ENCODE measurements at places on chromosomes 7 and 10.

DNA sequence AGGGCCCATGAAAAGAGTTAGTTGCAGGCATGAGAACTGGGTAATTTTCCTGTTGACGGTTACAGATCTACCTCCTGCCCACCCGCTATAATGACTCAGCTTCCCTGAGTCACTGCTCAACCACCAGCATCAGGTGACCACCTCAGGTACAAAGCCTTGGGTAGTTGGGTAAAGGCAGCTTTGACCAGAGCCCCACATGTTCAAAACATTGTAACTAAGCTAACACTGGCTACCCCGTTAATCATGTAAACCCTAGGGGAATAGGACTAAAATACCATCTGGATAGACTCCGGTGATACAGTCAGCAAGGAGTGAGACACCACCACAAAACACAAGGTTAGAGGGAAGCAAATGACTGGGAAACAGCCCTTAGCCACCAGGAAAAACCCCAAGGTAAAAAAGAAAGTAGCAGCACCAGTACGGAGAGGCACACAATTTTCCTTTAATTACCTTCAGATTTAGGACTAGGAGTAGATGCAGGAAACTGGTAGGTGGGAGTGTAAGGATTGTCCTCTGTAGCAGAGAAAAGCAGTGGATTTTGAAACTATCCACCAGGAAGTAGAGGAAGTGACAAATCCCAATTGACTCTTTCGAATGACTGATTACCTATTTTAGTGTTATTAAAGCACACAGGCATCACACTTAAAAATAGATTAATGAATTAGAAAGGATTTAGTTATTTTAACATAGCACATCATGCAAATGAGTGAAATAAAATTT lies 103.5 kb upstream of the PDLIM1 start:
- no peak for DNase-seq

GRCh38 chr7:97218767-97219166 lies 101.3 kb downstream of the SDHAF3 start:
- DNase-seq: no peak

- no peak for DNase-seq
Measured at GRCh38 chr7:151428378-151429236, 11.3 kb downstream of the CRYGN start.

GRCh38 chr10:70699659-70700174 lies 27.4 kb downstream of the ADAMTS14 start:
- no peak for DNase-seq

DNA sequence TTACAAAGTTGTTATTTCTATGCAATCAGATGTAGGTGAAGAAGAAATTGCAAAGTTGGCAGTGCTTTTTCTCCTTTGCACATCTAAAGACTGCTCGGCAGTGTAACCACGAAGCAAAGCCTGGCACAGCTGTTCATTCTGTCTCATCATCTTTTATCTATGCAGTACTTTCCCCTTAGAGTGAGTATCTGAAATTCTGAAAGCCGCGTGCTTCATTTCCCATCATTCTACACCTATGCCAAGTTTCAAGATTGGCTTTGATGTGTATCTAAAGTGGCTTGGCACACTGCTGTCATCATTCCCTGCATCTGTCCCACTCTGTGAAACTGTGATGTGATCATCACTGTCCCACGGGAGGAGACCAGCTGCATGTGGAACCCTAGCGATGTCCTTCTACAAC lies 15.2 kb downstream of the SOSTDC1 start:
- no peak for DNase-seq

GRCh38 chr10:99975942-99976809 lies 33.6 kb downstream of the DNMBP start:
- DNase-seq: no peak

GRCh38 chr10:130190055-130190736 lies 54.0 kb downstream of the GLRX3 start:
- no peak for DNase-seq

GRCh38 chr10:23604613-23605012 lies 165.7 kb downstream of the OTUD1 start:
- DNase-seq: no peak

DNA sequence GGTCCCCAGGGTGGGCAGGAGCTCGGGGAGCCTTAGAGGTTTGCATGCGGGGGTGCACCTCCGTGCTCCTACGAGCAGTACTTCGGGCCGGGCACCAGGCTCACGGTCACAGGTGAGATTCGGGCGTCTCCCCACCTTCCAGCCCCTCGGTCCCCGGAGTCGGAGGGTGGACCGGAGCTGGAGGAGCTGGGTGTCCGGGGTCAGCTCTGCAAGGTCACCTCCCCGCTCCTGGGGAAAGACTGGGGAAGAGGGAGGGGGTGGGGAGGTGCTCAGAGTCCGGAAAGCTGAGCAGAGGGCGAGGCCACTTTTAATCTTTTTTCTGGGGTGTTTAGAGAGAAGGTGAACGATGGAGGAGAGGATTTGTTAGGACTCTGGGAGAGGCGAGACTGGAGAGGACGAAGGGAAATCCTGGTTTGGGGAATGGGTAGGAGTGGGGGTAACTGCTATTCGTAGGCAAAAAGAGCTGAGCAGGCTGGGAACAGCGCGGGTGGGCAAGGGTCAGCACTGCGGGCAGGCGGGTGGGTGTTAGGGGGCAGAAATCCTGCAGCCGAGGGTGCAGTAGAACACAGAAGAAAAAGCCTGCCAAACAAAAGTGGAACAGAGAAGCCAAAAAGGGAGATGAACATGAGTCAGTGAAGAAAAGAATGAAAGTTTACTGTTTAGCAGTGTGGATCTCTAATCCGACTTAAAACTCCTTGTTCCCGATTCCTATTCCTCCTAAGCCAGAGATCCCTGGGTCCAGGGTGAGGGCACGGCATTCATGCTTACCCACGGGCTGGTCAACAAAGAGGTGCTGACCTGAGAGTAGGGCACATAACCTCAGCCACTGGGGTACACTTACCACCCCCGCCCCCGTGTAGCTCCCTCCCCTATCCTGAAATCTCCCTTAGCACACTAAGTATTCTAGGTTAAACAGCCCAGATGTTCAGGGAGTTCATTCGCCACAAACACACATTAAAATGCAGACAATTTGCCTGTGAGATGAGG lies 26.9 kb downstream of the PRSS2 start:
- DNase-seq: no peak

GRCh38 chr7:95467912-95468607 lies 17.7 kb upstream of the ASB4 start:
- peak; percentile 92 for DNase-seq

GRCh38 chr10:100781145-100781665 lies 35.8 kb downstream of the PAX2 start:
- no peak for DNase-seq

DNA sequence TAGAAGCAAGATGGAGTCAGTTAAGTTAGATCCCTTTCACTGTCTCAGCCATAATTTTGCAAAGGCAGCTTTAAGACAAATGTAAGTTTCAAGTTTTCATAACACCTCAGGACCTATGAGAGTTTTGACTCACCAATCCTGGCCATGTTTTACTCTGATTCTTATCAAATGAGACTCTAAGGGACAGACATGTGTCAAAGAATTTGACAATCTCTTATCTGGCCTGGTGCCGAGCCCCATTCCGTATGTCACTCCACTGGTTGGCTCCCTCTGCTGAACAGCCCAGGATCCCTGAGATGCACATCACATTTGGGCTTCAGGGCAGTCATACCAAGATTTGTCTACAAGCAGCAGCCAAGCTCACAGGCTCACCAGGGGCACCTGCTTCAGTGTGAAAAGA lies 187.6 kb upstream of the STK17A start:
- DNase-seq: no peak

DNA sequence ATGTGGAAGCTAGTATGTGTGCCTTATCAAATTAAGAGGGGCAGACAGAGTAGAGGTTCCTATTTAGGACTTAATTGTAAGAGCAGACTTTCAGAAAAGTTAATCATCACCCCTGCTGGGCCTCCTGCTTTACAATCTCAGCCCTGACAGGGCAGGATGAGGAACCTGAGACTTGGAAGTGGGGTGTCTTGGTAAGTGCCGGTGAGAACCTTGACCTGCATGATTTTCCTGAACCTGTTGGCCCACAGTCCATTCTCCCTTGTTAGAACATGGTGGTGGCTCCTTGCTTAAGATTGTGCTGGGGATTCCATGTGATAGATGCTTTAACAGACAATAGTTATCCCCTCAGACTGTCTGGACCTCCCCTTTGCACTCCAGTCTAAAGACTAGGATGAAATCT lies 141.7 kb upstream of the TMEM72 start:
- DNase-seq: no peak

DNA sequence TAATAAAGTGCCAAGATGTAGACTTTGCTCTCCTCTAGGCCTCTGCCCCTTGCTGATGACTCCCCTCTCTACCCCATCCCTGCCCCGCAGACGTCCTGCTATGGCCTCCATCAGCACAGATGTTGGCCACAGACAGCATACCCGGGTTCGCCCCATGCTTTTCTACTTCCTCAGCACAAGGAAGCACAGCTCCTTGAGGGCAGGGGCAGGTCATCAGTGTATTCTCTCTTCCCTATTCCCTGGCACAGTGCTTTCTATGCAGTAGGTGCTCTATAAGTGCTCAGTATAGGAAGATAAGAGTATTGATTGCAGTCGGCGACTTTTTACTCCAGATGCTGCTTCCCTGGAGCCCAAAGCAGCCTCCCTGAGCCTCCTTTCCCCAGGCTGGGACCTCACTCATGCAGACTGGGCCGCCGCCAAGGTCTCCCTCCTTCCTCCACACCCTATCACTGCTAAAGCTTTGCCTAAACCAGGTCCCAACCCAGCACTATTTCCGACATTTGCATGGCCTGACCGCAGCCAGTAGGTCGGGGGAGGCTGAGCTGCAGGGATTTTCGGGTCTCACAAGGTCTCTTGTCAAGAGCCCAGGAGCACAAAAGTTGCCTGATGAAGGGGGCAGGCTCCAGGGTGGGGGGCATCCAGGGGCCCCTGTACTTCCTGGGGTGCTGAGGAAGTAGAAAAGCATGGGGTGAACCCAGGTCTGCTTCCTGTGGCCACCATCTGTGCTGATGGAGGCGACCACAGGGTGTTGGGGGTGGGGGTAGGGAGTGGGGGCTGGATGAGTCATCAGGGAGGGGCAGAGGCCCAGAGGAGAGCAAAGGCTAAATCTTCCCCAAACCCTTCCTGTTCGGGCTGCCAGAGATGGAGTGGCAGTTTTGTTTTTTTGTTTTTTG lies 8.0 kb downstream of the CALHM3 start:
- DNase-seq: no peak

GRCh38 chr10:66671562-66671961 lies 254.3 kb upstream of the LRRTM3 start:
- no peak for DNase-seq

DNA sequence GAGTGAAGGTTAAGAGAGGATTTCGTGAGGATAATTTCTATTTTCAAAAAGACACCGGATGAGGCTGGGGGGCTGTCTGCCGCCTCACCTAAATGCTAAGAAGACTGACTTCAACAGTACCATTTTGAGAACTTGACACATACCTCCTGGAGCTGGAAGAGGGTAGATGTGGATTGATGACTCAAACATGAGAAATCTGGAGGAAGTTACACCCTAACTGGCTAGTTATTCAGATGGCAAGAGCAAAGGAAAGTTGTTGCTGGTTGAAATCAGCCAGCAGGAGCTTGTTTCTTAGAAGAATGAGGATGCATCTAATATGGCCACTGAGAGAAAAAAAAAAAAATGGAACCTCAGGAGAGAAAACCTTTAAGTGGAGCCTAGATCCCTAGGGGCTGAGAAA lies 76.2 kb upstream of the KIAA1217 start:
- DNase-seq: no peak

All from NCI-H1417 treated with DMSO at 0.1 percent for 48 hours (cell line).